ENCODE measurements at places on chromosomes 2 and 18.

DNA sequence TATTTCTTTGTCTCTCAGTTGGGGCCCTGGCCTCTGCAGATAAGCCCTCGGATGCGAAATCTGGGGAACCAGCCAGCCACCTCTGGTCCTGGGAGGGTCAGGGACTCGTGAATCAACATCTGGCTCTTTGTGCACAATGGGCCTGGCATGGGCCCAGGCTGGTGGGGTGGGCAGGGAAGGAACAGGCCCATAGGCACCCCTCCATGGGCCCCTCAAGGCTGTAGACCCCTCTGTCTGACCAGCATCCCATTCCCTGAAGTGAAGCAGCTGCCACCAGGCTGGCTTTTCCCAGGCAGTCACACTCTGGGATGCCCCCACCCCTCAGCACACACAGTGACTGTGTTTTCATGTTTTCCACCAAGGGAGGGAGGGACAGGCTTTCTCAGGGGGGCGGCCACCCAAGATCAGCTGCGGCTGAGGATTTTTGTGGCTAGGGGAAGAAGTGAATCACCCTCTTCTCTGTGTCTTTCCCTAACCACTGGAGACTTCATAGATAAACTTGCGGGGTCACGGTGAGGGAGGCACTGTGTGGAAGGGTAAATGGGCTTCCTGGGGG lies 166.0 kb downstream of the AGAP1 start:
- no peak for DNase-seq

DNA sequence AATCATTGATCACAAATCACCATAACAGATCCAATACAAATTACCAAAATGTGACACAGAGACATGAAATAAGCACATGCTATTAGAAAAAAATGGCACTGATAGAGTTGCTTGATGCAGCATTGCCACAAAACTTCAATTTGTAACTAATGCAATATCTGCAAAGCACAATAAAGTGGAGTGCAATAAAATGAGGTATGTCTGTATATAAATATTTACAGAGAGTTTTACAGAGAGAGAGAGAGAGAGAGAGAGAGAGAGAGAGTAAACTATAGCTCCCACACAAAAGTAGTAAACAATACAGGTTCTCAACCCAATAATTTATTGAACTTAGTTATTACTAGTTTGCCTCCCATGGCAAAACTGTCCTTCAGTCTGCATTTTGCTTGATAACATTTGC lies 1807.0 kb downstream of the SUCLG1 start:
- no peak for DNase-seq

DNA sequence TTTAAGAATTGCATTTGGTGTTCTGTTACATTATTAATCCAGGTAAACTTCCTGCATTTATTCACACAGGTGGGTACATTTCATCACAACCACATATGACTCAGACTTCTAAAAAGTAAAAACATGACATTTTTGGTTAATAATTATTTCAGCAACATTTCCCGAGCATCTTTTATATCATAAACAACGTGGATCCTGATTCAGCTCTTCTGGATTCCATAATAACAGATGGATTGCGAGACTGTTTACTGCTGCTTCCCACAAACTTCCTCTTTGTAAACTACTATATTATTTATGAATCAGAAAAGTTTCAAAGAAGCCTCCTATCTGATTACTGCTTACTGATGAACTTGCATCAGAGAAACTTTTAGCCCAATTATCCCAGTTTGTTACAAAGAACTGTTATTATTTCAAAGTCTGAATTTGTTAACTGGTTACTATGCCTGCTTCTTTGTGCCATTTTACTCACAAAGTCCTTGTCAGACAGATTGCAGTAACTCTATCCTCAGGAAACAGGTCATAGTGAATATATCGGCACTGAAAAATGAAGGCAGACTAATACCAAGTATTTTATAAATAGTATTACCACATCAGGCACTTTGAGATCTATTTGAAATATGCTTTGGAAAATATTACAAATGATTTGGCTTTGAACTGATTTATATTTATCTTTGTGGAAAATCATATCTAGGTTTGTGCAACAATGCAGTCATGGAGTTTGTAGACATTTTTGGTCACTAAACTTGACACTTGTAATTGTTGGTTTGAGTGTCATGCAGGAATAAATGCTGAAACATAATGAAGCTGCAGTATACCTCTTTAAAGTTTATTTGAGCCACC lies 511.6 kb downstream of the PLCL1 start:
- DNase-seq: no peak

DNA sequence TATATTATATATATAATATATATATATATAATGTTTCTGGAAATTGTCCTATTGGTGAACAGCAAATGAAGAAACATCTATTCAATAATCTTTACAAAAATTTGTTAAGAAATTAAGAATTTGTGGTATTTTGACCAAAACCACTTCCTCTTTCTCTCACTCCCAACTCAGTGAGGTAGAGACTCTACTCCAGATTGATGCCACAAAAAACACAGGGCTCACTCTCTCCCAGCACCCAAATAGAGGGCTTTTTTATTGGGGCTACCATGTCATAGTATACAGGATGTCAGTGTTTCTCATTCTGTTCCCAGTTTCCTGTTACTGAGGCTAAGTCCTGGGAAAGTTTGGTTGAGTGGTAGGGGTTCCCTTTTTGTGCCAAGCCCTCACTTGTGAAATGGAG lies 1155.4 kb downstream of the BCL11A start:
- no peak for DNase-seq

DNA sequence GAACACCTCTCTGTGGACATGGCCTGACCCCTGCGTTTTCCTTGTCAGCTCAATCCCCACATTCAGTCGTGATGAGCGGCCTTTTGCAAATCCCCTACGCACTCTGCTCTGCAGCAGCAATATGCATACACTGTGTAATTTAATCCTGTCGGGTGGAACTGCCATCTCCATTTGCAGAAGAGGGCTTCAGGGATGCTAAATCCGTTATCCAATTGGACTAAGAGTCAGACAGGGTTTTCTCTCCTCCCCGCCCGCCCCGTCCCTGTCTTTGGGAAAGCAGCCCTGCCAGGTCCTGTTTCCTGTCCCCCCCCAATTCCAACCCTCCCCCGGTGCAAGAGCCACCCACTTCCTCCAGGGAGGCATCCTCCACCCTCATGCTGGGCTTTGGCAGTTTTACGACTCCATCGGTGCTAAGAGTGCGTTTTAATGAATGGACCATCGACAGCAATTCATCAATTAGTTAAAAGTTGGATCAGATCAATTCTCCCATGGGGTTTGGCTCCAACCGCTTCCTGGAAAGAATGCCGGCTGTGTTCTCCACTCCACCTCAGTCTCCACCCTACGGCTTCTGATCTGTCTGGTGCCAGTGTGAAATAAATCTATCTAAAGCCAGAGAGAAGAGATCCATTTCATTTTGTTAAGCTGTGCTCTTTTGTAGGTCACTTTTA lies 53.5 kb upstream of the ASAP2 start:
- no peak for DNase-seq

- DNase-seq: no peak
Observed at GRCh38 chr2:10876963-10877362, 34.8 kb upstream of the KCNF1 start.

GRCh38 chr2:10560626-10561025 lies 112.5 kb upstream of the ODC1 start:
- DNase-seq: no peak

DNA sequence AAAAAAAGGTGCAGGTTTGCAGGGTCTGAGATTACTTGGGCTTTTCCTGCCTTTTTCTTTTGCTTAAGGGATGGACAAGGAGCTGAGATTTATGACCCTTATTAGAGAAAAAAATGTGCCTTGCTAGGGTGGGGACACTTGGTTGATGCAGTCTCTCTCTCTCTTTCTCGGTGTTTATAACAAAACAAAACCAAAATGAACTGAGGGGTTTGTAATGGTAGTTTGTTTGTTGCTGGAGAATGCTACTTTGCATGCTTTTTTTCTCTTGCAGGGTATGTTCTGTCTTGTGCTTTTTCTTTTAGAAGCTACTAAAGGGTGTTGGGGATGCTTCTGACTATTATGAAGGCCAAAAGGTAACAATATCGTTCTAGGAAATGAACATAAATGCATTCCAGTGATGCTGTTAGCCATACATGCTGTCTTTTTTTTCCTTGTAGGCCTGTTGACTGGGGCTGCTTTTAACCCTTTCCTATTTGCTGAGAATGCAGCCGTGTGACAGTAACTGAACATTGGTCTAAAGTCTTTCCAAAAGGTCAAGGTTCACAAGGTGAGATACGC lies 435 bp downstream of the ZNF532 start:
- no peak for DNase-seq

- peak; percentile 80 for DNase-seq
Observed at GRCh38 chr2:241859436-241860183, 916 bp upstream of the PDCD1 start.

GRCh38 chr18:54904581-54904980 lies 54.7 kb downstream of the CCDC68 start:
- no peak for DNase-seq

GRCh38 chr2:100317634-100318033 lies 4.7 kb downstream of the LONRF2 start:
- no peak for DNase-seq

- no peak for DNase-seq
Observed at GRCh38 chr2:216689397-216689796, 6.0 kb downstream of the IGFBP5 start.

All from left cardiac atrium (tissue), 4 donors.